ENCODE measurements at places on chromosomes 2 and 18.

- no peak for DNase-seq
Observed at GRCh38 chr18:32730068-32730467, 42.8 kb downstream of the KLHL14 start.

DNA sequence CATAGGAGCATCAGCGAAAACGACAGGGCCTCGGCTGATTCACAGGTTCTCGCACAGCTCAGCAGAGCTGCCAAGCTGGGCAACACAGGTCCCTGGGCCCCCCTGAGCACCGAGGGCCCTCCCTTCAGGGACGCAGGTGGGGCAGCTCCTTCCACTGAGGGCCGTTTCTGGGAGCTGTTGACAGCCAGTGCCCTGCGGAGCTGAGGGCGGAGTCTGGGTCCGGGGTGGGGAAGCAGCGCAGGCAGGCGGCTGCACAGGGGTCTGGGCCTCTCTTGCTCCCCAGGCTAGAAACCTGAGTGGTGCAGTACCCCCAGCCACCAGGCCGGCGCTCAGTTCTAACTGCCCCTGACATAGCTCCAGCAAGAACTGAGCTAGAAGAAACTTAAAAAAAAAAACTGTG lies 65.7 kb downstream of the PXDN start:
- no peak for DNase-seq

- DNase-seq, result no peak
Observed at GRCh38 chr18:10723496-10723895, 197.7 kb downstream of the NAPG start.

- DNase-seq, result no peak
Observed at GRCh38 chr18:80170395-80171053, 61.5 kb downstream of the ADNP2 start.

GRCh38 chr2:231177156-231178025 lies 21.0 kb upstream of the ARMC9 start:
- DNase-seq, result no peak

DNA sequence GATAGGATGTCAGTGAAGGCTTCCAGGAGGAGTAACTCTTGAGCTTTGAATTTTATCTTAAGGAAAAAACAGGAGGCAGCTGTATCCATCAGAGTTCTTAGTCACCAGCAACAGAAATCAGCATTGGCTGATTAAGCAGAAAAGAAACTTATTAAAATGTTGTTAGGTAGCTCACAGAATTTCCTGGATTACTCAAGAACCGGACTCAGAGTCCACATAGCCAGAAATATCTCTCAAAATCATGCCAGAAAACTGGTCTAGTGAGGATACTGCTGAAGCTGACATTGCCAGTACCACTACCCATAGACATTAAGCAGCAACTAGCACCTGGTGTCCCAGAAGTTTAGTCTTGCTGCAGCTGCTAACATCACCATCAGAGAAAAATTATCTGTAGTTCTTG lies 10.1 kb upstream of the AFTPH start:
- no peak for DNase-seq

All from stimulated activated naive CD8-positive, alpha-beta T cell treated with anti-CD3 and anti-CD28 coated beads, Interleukin-15, amount 100 ng/mL, for 72 hours (primary cell).